ENCODE measurements at places on chromosomes 16 and 17.
A peak's percentile ranks its signal among the peaks of the same experiment; 100 is the strongest.

GRCh38 chr16:717450-718245 lies 2.7 kb downstream of the METRN start:
- H3K27ac ChIP-seq, result no peak overlapping the region
- DNase-seq, result no peak
- peaks cover 7% of the 10 kb centered on the region for H3K27me3 ChIP-seq
- H3K36me3 ChIP-seq, result no peaks in the 10 kb centered on the region
- H3K4me3 ChIP-seq, result no peak overlapping the region

GRCh38 chr16:75236232-75236631 lies 15.2 kb downstream of the BCAR1 start:
- peaks cover 1% of the 10 kb centered on the region for H3K4me1 ChIP-seq
- H3K27ac ChIP-seq, result no peak overlapping the region
- peaks cover 6% of the 10 kb centered on the region for H3K27me3 ChIP-seq
- H3K4me3 ChIP-seq, result no peak overlapping the region
- DNase-seq, result peak; percentile 30

GRCh38 chr17:72193391-72194106 lies 72.7 kb downstream of the SOX9 start:
- no peak overlapping the region for H3K27ac ChIP-seq
- no peak overlapping the region for H3K4me3 ChIP-seq
- DNase-seq, result no peak
- H3K36me3 ChIP-seq, result no peaks in the 10 kb centered on the region
- H3K27me3 ChIP-seq, result no peaks in the 10 kb centered on the region
- no peaks in the 10 kb centered on the region for H3K4me1 ChIP-seq

DNA sequence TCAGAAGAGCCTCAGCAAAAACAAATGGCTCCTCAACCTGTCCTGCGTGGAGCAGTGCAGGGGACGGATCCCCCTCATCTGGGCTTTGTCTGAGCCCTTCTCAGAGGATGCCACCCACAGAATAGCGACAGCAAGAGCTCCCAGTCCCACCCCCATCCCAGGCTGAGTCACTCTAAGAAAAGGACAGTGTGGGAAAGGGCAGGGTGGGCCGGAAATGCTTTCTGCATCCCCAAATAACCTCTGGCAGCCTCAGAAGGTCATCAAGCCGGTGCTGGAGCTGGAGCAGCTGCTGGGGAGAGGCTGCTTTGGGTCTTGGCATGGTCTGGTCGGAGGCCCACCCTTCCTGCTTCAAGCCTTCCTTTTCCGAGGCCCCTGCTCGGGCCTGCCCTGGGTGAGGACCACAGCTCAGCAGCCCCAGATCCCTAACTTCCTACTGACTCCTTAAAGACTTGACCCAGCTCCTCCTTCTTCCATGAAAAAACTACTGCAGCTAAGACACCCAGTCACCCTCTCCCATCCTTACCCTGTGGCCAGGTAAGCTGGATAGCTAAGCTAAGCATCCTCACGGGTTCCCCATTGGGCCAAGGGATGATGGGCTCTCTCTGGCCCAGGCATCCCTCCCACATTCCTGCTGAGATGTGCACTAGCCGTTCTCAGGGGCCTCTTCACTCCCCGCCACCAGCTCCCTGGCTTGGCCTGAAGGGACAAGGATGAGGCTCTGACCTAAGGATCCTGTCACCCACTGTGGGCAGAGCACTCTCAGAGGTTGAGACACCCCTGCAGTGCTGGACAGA lies 8.7 kb downstream of the SLC12A4 start:
- no peaks in the 10 kb centered on the region for H3K27me3 ChIP-seq
- H3K4me1 ChIP-seq, result no peaks in the 10 kb centered on the region
- H3K4me3 ChIP-seq, result no peak overlapping the region
- no peak overlapping the region for H3K27ac ChIP-seq
- H3K36me3 ChIP-seq, result peaks cover 32% of the 10 kb centered on the region

GRCh38 chr16:68646953-68647659 lies 2.0 kb downstream of the CDH3 start:
- no peak overlapping the region for H3K27ac ChIP-seq
- no peak for DNase-seq
- no peaks in the 10 kb centered on the region for H3K36me3 ChIP-seq

GRCh38 chr17:58066401-58066800 lies 16.8 kb upstream of the DYNLL2 start:
- no peaks in the 10 kb centered on the region for H3K36me3 ChIP-seq
- DNase-seq, result no peak
- H3K4me1 ChIP-seq, result no peaks in the 10 kb centered on the region
- H3K4me3 ChIP-seq, result no peak overlapping the region
- no peak overlapping the region for H3K27ac ChIP-seq

DNA sequence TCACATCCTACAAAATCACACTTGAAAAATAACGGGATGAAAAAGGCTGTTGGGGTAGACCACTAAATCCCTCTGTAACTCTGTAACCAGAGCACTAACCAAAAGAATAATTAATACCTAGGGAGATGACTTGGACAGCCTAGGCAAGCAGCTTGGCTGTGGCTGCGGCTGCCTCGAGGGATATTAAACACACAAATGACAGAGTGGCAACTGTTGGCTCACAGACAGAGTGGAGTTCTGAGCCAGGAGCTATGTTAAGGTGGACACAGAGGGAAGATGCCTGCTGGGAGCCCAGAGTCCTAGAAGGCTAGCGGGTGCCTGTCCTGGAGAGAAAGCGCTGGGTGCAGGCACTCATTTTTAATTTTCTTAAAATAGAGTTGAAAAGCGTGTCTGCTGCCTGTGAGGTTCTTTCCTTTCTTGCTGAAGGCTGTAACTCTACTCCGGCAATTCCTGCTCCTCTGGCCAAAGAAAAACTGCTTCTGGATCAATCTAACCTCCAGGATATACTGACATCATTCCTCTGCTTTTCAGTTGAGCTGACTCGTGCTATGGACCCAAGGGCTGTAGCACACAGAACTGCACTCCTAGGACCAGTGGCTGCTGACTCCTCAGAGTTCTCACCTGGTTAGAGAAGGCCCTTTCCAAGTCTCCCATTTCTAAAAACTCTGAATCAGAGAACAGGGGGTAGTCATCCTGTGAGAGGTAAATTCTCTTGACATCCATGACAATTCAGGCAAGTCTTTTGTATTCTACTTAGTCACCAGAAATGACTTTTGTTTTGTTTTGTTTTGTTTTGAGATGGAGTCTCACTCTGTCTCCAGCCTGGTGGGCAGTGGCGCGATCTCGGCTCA lies 147.9 kb downstream of the STX8 start:
- no peak for DNase-seq
- peaks cover under 1% of the 10 kb centered on the region for H3K36me3 ChIP-seq
- H3K27me3 ChIP-seq, result no peaks in the 10 kb centered on the region
- H3K4me3 ChIP-seq, result no peak overlapping the region
- peaks cover 5% of the 10 kb centered on the region for H3K4me1 ChIP-seq
- no peak overlapping the region for H3K27ac ChIP-seq

GRCh38 chr16:86050591-86051367 lies 151.8 kb downstream of the IRF8 start:
- peaks cover 2% of the 10 kb centered on the region for H3K4me1 ChIP-seq
- peak overlapping the region; percentile 39 for H3K27ac ChIP-seq
- peaks cover 32% of the 10 kb centered on the region for H3K27me3 ChIP-seq
- H3K36me3 ChIP-seq, result no peaks in the 10 kb centered on the region

GRCh38 chr17:67253384-67253783 lies 8.4 kb upstream of the HELZ start:
- no peak for DNase-seq
- H3K36me3 ChIP-seq, result peaks cover 7% of the 10 kb centered on the region
- peaks cover 8% of the 10 kb centered on the region for H3K27me3 ChIP-seq
- no peak overlapping the region for H3K27ac ChIP-seq

GRCh38 chr16:4280625-4281024 lies 7.8 kb upstream of the TFAP4 start:
- H3K27me3 ChIP-seq, result peaks cover 11% of the 10 kb centered on the region
- no peak overlapping the region for H3K27ac ChIP-seq
- H3K36me3 ChIP-seq, result no peaks in the 10 kb centered on the region
- no peak overlapping the region for H3K4me3 ChIP-seq

Measured in activated CD8-positive, alpha-beta T cell treated with anti-CD3 and anti-CD28 coated beads, Interleukin-2, amount 10 ng/mL, durations not matched to agents 7 days and 5 days (primary cell).